ENCODE measurements at places on chromosomes 2 and 18.

DNA sequence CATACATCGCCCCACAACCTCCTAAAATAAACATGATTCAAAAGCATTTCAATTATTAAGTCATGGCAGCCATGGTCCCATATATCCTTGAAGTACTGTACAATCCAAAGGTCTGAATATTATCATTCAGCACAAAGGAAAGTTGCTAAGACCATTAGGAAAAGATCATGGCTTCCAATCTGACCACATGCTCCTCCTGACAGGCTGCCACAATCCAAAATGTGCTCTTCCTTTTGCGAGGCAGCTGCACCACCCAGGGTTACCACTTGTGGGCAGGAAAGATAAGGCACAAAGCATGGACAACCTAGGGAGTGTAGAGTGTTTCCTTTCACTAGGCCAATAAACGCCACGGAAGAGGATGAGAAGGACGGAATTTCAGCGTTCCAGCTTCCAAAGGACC is 5.4 kb downstream of the BOLA3 start:
- no peak for DNase-seq
- no peaks in the 10 kb centered on the region for H3K27me3 ChIP-seq
- peak overlapping the region; percentile 23 for H3K27ac ChIP-seq
- peaks cover 7% of the 10 kb centered on the region for H3K4me1 ChIP-seq
- peaks cover 7% of the 10 kb centered on the region for H3K36me3 ChIP-seq

DNA sequence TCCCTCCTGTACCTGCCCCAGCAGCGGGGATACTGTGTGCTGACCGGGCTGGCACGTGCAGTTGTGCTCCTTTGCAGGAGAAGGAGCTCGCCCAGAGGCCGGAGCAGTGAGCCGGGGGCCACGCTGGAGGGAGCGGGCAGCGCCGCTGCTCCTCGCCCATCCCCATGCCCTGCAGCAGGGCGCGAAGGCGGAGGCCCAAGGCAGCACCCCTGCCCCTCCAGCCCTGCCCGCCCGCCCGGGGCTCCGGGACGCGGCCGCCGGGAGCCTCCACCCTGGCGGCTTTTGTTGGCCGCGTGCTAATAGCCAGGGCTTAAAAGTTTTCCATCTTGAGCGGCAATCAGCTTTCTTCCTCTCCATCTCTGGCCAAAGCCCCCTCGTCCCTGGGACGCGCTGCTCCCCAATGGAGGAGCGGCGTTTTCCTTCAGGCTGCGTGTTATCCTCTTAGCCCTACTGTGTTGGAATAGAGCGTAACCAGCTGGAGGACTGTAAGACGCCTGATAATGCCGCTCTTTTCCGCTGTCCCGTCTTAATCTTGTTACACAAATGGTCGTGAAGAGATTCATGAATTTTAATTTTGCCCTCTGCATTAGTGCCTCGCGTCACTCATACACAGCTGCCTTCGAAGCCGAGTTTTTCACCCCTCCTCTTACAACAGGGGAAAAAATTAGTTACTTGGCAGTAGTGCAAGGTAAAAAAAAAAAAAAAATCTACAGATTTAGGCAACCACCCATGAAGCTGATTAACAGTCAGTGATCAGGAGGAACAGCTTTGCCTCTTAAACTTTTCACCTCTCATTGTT is 172.9 kb upstream of the SIX3 start:
- H3K4me3 ChIP-seq: no peak overlapping the region
- no peaks in the 10 kb centered on the region for H3K27me3 ChIP-seq
- H3K4me1 ChIP-seq: no peaks in the 10 kb centered on the region
- peaks cover 2% of the 10 kb centered on the region for H3K36me3 ChIP-seq

- H3K27ac ChIP-seq: no peak overlapping the region
- H3K36me3 ChIP-seq: no peaks in the 10 kb centered on the region
- H3K4me1 ChIP-seq: no peaks in the 10 kb centered on the region
- H3K4me3 ChIP-seq: no peak overlapping the region
- no peak for DNase-seq
- no peaks in the 10 kb centered on the region for H3K27me3 ChIP-seq
These were observed 1447.2 kb downstream of the LRP1B start for GRCh38 chr2:140683658-140684057.

GRCh38 chr2:135563793-135564192 is 32.5 kb downstream of the R3HDM1 start:
- no peak overlapping the region for H3K4me3 ChIP-seq
- no peaks in the 10 kb centered on the region for H3K27me3 ChIP-seq
- peaks cover 7% of the 10 kb centered on the region for H3K4me1 ChIP-seq
- H3K36me3 ChIP-seq: peaks cover 4% of the 10 kb centered on the region
- peak overlapping the region; percentile 8 for H3K27ac ChIP-seq

GRCh38 chr18:63909870-63910269 is 2.1 kb downstream of the SERPINB10 start:
- no peak for DNase-seq
- peaks cover 70% of the 10 kb centered on the region for H3K27me3 ChIP-seq
- H3K4me1 ChIP-seq: no peaks in the 10 kb centered on the region
- H3K27ac ChIP-seq: no peak overlapping the region
- no peak overlapping the region for H3K4me3 ChIP-seq

- H3K4me1 ChIP-seq: peaks cover 10% of the 10 kb centered on the region
- no peak overlapping the region for H3K27ac ChIP-seq
- no peak overlapping the region for H3K4me3 ChIP-seq
- peaks cover 4% of the 10 kb centered on the region for H3K27me3 ChIP-seq
- DNase-seq: no peak
- peaks cover 1% of the 10 kb centered on the region for H3K36me3 ChIP-seq
These were observed 70.2 kb downstream of the NGEF start for GRCh38 chr2:232942831-232943230.

DNA sequence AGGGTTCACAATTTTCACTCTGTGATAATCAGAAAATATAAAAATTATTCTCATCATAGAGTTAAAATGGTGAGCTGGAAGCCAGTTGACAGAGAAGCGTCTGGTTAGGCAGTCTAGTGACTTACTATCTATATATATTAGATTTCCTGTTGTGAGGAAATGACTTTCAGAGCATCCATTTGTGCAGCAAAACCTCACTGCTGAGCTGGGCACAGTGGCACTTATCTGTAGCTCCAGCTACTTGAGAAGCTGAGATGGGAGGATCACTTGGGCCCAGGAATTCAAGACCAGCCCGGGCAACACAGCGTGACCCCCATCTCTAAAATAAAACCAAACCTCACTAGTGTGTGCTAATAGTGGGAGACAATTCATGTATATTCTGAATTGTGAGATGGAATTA is 7.2 kb upstream of the KIAA2012 start:
- no peaks in the 10 kb centered on the region for H3K36me3 ChIP-seq
- H3K4me1 ChIP-seq: no peaks in the 10 kb centered on the region
- DNase-seq: no peak
- peaks cover 23% of the 10 kb centered on the region for H3K27me3 ChIP-seq
- H3K27ac ChIP-seq: no peak overlapping the region

GRCh38 chr2:231235217-231235616 is 36.8 kb downstream of the ARMC9 start:
- DNase-seq: no peak
- H3K36me3 ChIP-seq: no peaks in the 10 kb centered on the region
- H3K27me3 ChIP-seq: no peaks in the 10 kb centered on the region
- no peak overlapping the region for H3K4me3 ChIP-seq

DNA sequence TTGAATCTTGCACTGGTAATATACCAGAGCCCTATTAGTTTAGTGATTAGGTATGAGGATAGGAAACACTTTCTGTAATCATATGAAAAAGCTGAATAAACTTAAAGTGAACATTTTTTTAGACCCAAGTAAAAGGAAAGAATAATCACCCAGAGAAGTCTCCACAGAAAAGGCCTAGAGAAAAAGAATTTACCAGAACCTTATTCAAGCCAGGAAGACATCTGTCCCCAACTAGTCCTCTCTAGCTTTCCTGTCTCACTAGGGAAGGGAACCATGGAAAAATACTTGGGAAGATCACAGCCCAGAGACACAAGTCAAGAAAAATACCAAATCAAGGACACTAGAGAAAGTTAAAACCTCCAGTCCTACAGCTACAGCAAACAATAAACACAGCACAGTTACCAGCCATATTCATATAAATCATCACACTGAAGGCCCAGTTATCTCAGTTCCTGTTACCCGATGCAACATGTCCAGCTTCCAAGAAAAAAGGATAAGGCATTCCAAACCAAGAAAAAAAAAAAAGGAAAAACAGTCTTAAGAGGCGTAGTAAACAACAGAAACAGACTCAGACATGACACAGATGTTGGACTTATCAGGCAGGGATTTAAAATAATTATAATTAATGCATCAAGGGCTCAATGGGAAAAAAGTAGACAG is 461.5 kb downstream of the IRS1 start:
- H3K4me1 ChIP-seq: no peaks in the 10 kb centered on the region
- no peak for DNase-seq
- H3K36me3 ChIP-seq: no peaks in the 10 kb centered on the region

DNA sequence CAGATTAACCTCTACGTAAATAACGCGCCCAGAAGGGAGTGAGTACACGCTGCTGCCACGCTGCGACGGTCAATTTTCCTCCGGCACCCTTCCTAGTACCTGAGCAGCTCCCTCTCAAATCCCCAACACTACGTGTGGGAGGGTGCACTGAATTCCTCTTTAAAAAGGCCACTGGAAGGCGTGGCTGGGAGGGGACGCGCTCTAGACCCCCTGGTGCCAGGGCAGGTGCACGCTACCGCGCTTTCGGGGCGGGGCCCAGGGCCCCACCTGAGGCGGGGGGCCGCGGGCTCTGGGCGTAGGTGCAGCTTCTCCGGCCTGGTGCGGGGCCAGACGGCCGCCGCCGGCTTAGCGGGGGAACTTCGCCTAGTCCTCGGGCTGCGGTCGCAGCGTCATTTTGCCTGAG is 668 bp upstream of the ANKRD12 start:
- H3K36me3 ChIP-seq: peaks cover 39% of the 10 kb centered on the region
- peaks cover 62% of the 10 kb centered on the region for H3K4me1 ChIP-seq
- H3K4me3 ChIP-seq: peak overlapping the region; percentile 90
- H3K27me3 ChIP-seq: no peaks in the 10 kb centered on the region
- DNase-seq: no peak

DNA sequence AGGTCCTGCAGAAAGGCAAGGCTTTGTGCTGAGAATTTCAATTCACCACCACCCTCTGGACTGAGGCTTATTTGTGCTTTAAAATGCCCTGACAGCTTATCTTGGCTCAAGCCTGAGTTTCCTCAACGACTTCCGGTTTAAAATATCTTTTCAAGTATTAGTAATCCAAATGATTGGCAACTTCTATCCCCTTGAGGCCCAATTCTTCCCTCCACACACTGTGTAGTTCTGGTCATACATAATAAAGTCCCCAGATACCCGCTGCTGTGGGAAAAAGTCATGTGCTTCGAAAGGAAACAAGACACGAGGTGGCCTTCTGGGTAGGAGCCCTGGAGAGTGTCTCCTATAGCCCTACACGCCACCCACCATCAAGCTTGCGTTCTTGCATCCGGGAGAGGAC is 393.4 kb downstream of the ALK start:
- H3K4me3 ChIP-seq: no peak overlapping the region
- no peaks in the 10 kb centered on the region for H3K4me1 ChIP-seq
- DNase-seq: no peak
- H3K27me3 ChIP-seq: peaks cover 43% of the 10 kb centered on the region
- no peak overlapping the region for H3K27ac ChIP-seq

GRCh38 chr2:58449286-58450010 is 208.3 kb upstream of the FANCL start:
- peaks cover 1% of the 10 kb centered on the region for H3K36me3 ChIP-seq
- H3K4me3 ChIP-seq: no peak overlapping the region
- H3K4me1 ChIP-seq: no peaks in the 10 kb centered on the region
- no peak for DNase-seq
- no peak overlapping the region for H3K27ac ChIP-seq

DNA sequence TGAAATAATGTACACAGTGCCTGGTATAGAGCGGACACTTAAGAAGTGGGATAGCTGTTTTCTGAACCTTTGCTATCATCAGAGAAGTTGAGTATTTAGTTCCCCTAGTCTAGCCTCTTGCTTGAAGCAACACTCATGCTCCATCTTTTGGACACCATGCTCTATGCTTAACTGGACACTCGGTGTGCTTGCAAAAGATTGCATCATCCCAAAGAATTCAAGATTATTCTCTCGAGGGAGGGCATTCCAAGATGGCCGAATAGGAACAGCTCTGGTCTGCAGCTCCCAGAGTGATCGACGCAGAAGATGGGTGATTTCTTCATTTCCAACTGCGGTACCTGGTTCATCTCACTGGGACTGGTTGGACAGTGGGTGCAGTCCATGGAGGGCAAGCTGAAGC is 143.9 kb upstream of the FSHR start:
- DNase-seq: no peak
- H3K4me1 ChIP-seq: no peaks in the 10 kb centered on the region
- no peak overlapping the region for H3K27ac ChIP-seq
- no peaks in the 10 kb centered on the region for H3K27me3 ChIP-seq
- no peaks in the 10 kb centered on the region for H3K36me3 ChIP-seq

GRCh38 chr2:62573936-62574335 is 67.9 kb upstream of the TMEM17 start:
- no peak overlapping the region for H3K27ac ChIP-seq
- H3K4me3 ChIP-seq: no peak overlapping the region
- DNase-seq: no peak
- H3K4me1 ChIP-seq: no peaks in the 10 kb centered on the region

DNA sequence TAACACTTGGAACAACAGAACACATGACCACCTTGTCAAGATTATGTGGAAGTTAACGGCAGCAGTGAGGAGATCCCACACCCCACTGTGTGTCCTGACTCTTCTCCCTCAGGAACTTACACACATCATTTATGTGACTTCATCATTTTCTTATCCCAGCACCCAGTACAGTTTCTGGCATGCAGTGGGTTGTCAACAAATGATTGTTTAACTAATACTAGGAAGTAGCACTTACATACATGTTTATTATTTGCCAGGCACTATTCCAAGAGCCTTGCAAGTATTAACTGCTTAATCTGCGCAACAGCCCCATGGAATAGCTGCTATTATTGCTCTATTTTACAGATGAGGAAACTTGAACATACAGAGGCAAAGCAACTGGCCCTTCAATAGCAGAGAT is 391.5 kb downstream of the TXNL1 start:
- H3K4me3 ChIP-seq: no peak overlapping the region
- no peaks in the 10 kb centered on the region for H3K27me3 ChIP-seq
- no peak for DNase-seq
